Stimulated activated CD8-positive, alpha-beta memory T cell treated with anti-CD3 and anti-CD28 coated beads, Interleukin-2, amount 100 ng/mL, for 1 hour (primary cell): ENCODE measurements at places on chromosomes 5 and 9.

DNA sequence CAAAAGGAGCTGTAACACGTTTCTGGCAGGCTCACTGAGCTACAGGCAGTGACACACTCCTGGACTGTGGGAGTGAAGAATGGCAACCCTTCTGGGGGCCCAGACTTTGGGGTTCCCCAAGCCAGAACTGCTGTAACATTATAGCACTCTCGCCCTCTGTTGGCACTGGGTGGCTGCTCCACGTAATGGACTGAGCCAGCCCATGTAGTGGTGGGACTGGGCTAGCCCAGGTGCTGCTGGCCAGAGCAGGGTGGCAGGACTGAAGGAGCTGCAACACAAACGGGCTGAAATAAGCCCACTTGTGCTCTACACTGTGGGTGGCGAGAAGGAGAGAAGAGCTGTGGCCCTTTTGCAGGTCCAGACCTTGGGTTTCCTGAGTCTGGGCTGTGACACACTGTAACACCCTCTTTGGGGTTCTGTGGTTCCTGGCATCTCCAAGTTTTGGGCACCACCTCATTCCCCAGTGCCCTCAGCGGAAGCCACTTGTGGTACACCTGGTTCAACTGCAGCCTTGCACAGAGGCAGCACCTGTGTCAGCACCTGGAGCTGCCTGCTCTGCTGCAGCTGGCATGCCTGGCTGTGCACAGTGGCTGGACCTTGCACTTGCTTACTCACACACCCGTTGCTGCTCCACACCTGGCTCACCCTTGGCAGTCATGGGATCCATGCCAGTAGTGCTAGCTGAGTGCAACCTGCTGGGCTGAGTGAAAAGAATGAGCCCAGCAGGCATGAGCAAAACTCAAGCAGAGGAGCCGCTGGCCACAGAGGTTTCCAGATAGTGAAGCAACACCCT lies 95.0 kb upstream of the PRR16 start:
- DNase-seq = no peak

DNA sequence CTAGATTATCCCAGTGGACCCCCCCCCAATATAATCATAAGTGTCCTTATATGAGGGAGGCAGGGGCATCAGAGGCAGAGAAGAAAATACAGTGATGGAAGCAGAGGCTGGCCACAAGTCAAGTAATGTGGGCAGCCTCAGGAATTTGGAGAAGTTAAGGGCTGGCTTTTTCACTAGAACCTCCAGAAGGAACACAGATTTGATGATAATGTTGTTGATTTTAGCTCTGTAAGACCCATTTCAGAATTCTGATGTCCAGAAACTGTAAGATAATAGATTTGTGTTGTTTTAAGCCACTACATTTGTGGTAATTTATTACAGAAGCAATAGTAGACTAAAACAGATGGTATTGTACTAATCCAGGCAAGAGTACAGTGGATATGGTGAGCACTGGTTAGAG lies 36.3 kb upstream of the LRRTM2 start:
- DNase-seq = no peak

GRCh38 chr5:96997265-96997859 lies 61.5 kb downstream of the LNPEP start:
- no peak for DNase-seq

- DNase-seq = no peak
Measured at GRCh38 chr5:140054086-140054689, 11.1 kb upstream of the NRG2 start.

DNA sequence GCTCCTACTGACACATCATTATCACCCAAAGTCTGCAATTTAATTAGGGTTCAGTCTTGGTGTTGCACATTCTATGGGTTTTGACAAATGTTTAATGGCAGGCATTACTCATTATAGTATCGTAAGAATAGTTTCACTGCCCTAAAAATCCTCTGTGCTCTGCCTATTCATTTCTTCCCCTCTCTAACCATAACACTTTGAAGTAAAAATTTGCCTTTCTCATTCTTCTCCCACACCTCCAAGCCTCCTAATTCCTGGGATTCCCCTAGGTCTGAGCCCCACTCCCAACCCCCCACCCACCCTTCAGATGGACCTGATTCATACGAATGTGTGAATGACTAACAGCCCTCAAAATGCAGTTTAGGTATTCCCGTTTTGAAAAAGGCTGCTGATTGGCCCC lies 18.4 kb downstream of the ENC1 start:
- no peak for DNase-seq

DNA sequence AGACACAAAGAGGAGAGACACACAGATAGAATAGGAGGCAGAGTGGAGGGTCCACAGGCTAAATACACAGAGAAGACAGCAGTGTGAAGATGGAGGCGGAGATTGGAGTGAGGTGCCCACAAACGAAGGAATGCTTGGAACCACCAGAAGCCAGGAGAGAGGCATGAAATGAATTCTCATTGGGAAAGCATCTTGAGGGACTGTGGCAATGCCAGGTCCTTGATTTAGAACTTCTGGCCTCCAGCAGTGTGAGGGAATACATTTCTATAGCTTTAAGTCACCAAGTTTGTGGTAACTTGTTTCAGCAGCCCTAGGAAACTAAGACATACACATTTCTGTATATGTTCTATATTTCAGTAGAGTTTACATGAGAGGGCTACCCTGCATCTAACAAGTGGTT lies 396.6 kb upstream of the ZNF608 start:
- DNase-seq = no peak

- DNase-seq = no peak
Measured at GRCh38 chr9:120374239-120374638, 205.7 kb downstream of the CDK5RAP2 start.

- no peak for DNase-seq
Measured at GRCh38 chr9:14530366-14530765, 162.9 kb downstream of the ZDHHC21 start.

DNA sequence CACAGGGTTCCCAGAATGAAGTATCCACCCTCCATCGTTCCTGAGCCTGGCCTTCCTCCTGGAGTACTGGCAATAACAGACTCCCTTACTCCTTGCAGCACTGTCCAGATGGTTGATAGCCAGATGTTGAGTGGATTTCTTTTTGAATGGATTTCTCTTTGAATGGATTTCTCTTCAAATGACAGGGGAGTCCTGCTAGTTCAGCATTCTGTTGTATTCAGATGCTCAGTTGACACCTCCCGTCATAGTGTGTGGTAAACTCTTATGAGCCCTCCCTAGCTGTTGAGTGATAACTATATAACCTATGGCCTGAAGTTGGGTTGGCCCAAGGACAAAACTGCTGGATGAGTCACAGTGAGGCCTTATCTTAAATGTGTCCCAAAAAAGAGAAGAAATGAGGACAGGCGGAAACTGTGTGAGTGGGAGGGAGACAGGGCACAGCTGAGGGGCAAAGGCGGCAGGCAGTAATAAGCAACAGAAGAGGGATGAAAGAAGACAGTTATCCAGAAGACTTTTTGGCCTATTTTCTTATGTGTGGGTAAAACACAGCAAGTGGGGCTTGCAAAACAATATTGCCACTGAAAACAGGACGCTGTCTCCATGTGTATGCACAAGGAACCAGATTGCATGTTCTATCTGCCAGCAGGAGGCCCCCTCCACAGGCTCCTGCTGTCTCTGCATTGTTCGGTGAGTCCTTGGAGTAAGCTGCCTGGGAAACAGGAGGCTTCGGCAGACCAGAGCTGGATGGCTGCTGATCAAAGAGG lies 209.5 kb upstream of the S1PR3 start:
- no peak for DNase-seq

GRCh38 chr5:82704381-82704780 lies 372.8 kb downstream of the TMEM167A start:
- DNase-seq = no peak

DNA sequence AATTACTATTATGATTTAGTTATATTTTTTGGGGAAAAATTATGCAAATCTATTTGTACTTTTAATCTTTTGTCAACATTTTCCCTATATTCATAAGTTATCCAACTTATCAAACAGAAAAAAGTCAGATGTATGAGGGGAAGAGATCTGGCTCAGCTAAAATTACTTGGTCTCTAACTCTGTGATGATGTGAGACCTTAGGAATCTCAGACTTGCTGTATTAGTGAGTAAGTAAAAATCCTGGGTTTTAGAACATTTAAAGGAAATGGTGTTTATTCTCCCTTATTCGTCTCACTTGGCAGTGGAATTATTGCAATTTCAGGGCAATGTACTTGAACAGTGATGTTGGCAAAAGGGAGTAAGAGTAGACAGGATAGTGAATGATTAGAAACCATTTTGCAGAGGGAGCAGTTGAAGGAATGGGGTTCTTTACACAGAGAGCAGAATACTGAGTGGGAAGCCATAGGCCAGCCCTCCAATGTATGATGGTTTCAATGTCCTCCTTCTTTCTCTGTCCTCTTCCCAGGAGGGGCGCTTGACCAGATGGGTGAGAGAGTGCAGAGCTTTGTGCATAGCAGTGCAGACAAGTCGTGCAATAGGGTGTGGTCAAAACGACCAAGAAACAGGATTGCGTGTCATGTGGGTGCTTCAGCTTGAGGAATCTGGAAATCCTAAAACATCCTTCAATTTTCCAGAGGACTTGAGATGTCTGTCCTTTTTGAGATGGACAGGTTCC lies 91.7 kb downstream of the TENT4A start:
- no peak for DNase-seq

DNA sequence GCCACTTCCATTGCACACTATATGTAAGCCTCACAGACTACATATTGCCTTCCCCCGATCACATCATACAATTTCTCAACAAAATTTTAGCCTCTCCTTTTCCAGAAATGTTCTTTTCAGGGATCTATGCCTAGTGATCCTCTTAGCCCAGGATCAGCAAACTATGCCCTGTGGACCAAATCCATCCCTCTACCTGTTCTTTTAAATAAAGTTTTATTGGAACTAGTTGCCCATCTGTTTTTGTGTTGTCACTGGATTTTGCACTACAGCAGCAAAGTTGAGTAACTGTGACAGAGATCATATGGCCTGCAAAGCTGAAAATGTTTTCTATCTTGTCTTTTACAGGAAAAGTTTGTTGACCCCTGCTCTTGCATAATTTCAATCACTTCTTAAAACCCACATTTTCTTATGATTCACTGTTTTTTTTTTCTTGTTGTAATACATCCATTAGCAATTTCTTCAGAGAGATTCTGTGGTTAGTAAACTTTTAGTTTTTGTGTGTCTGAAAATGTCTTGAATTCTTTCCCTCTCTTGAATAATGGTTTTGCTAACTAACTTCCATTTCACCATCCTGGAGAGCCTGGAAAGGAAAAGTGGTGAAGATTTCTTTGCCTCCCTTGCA lies 7.1 kb downstream of the TXNDC8 start:
- no peak for DNase-seq

DNA sequence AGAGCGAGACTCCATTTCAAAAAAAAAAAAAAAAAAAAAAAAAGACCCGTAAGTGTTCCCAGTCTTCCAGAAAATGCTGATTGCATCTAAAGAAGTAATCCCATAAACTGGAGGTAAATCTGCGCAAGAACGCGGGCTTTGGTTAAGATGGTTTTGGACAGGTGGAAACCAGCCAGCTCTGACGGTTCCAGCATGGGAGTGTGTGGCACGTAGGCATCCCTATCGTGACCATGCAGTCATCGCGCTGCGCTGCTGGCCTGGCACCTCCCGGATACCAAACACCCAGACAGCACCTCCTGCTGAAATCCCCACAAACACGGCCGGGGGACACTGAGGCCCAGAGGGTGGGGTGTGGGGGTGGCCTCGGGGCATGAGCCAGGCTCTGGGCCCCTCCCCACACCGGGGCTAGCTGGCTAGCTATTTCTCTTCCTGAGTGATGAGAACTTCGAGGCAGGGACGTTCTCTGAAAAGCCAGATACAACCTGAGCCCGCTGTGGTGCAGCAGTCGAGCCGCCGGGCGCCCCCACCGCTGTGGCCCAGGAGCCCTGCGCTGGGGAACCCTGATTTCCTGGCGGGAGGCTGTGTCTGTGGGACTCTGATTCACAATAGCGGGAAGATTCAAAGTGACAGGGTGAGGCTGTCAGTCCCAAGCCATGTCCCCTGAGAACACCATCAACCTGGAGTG lies 32.2 kb upstream of the NOTCH1 start:
- no peak for DNase-seq

DNA sequence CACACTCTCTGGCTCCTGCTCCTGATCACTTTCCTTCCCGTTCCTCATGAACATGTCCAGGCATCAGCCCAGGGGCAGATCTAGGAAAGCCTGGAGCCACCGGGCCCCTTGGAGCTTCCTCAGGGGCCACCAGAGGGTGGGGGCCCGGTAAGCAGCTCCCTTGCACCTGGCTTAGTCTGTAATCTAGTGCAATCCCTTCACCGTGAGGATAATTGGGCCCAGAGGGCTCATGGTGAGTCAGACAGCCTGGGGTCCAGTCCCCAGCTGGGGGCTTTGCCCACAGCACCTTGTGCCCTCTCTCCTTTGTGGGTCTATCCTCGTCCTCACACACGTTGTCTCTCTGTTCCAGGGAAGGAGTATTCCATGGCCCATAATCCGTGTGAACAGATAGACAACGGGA lies 10.4 kb upstream of the ALDH1B1 start:
- DNase-seq = no peak

DNA sequence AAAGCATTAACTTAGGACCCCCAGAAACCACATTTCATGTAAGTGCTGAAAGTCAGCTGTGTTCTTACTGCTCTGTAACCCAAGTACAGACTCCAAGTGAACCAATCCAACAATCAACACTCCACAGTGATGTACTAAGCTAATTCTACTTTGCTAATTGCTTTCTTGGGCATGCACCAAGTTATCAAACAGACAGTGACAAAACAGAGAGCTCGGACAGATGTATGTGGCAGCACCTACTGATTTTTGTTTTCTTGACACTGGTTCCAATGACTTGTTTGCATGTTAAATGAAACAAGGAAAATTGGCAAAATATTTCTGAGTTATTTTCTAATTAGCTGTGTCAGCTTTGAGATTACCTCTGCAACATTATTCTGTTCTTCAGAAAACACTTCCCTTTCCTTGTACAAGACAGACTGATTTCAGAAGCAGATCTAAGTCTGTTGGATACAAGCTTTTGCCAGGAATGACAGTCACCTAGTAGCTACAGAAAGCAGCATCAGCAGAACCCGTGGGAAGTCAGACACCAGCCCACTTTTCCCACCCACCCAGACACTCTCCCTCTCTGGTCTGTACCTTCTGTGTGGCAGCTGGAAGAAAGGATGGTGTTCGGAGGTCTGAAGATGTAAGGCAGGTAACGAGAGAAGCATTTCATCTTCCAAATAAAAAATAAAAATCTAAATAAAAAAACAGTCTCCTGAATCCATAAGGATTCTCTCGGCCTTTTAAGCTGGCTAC lies 176.7 kb upstream of the PPP2R2B start:
- no peak for DNase-seq

DNA sequence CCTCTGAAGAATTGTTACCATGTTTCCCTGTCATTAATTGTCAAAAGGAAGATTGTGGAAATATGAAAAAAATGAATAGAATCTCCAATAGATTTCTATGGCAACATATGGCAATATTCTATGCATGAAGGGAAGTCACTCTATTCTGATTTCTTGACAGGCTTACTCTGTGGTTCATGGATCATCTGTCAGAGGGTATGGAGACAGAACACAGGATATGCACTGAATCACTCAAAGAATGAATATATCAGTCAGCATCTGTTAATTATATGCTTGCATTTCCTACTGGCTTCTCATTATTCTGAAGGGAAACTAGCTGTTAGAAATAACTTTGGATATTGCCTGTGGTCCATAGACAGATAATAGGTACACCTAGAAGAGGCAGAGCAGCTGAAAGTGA lies 918.9 kb downstream of the DTWD2 start:
- no peak for DNase-seq

GRCh38 chr9:112489876-112490666 lies 3.4 kb downstream of the KIAA1958 start:
- DNase-seq = no peak

GRCh38 chr5:177430972-177431316 lies 4.5 kb downstream of the GRK6 start:
- no peak for DNase-seq
